ENCODE measurements at places on chromosomes 5 and 9. TPM values are rescaled to one million over a fixed set of nuclear protein-coding genes. Genes with fewer than 3 reads are reported as not detected.

- no peaks in the 10 kb centered on the region for H3K36me3 ChIP-seq
- no peak overlapping the region for H3K4me3 ChIP-seq
- no peak overlapping the region for H3K27ac ChIP-seq
- no peaks in the 10 kb centered on the region for H3K27me3 ChIP-seq
- DNase-seq = no peak
These were observed 498.6 kb upstream of the GRIN3A start for GRCh38 chr9:102237094-102237493.

GRCh38 chr5:112329419-112330090 lies 89.5 kb downstream of the EPB41L4A start:
- H3K27me3 ChIP-seq = peaks cover 14% of the 10 kb centered on the region
- no peak overlapping the region for H3K4me3 ChIP-seq
- H3K27ac ChIP-seq = no peak overlapping the region
- DNase-seq = no peak
- H3K36me3 ChIP-seq = no peaks in the 10 kb centered on the region

GRCh38 chr5:126107381-126107780 lies 315.8 kb upstream of the GRAMD2B start:
- no peak overlapping the region for H3K27ac ChIP-seq
- H3K4me1 ChIP-seq = no peaks in the 10 kb centered on the region
- no peak for DNase-seq
- H3K36me3 ChIP-seq = no peaks in the 10 kb centered on the region
- H3K4me3 ChIP-seq = no peak overlapping the region

- H3K4me1 ChIP-seq = no peaks in the 10 kb centered on the region
- no peaks in the 10 kb centered on the region for H3K36me3 ChIP-seq
These were observed 41.0 kb downstream of the STOM start for GRCh38 chr9:121328876-121329681.

- DNase-seq = no peak
- peaks cover 9% of the 10 kb centered on the region for H3K4me1 ChIP-seq
- no peaks in the 10 kb centered on the region for H3K36me3 ChIP-seq
- no peak overlapping the region for H3K4me3 ChIP-seq
These were observed 167.9 kb downstream of the ARHGEF28 start for GRCh38 chr5:73793911-73794310.

GRCh38 chr5:150778517-150779396 lies at the start of gene SMIM3:
Gene SMIM3 (plus strand): TSS chr5:150778757. CDS start chr5:150795441, 16,684 bp downstream.
- H3K4me1 ChIP-seq = peaks cover 48% of the 10 kb centered on the region
- H3K36me3 ChIP-seq = peaks cover 22% of the 10 kb centered on the region
- peak; percentile 86 for DNase-seq
- H3K27ac ChIP-seq = peak within 1 kb of the TSS; percentile 93

- H3K36me3 ChIP-seq = no peaks in the 10 kb centered on the region
- no peak for DNase-seq
- H3K4me1 ChIP-seq = no peaks in the 10 kb centered on the region
- H3K27ac ChIP-seq = no peak overlapping the region
- H3K27me3 ChIP-seq = peaks cover 4% of the 10 kb centered on the region
- no peak overlapping the region for H3K4me3 ChIP-seq
These were observed 66.8 kb downstream of the PALM2AKAP2 start for GRCh38 chr9:109846776-109847175.

DNA sequence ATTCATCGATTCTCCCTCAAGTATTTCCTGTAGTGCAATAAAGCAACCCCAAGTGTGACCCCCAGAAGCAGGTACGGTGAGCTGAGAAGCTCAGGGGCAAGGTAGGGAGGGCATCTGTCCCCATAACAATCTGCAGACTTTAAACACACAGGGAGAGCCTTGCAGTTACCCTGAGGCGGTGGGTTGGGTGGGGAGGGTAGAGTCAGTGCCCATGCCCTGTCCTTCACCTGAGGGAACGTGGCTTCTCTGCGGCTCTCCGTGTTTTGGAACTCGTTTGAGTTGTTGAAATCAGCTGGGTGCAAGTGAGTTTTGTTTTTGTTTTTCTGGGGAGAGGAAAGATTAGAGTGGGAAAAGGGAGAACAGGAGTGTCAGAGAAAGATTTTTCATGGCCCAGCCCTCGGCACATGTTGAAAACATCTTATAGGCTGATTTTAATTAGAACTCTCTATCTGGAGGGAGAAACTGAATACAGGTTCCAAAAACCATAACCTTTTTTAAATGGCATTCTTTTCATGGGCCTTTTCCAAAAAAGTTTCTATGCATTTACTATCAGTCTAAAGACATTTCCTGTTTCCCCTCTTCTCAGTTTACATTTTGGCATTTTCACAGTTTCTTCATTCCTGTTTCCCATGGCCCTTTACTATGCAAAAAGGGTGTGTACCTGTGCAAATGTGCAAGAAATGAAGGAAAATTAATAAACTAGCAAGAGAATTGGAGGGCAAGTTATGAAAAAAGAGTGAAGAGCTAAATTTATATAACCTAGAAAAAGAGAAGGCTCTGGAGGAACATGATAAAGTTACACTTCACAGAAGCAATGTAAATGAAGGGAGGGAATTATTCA lies 266.5 kb upstream of the VLDLR start:
- no peak overlapping the region for H3K4me3 ChIP-seq
- no peaks in the 10 kb centered on the region for H3K36me3 ChIP-seq
- peaks cover 8% of the 10 kb centered on the region for H3K27me3 ChIP-seq
- H3K4me1 ChIP-seq = no peaks in the 10 kb centered on the region

- H3K36me3 ChIP-seq = peaks cover 12% of the 10 kb centered on the region
- no peak overlapping the region for H3K4me3 ChIP-seq
- peaks cover 2% of the 10 kb centered on the region for H3K4me1 ChIP-seq
- H3K27me3 ChIP-seq = no peaks in the 10 kb centered on the region
- no peak overlapping the region for H3K27ac ChIP-seq
These were observed 46.4 kb downstream of the ERP44 start for GRCh38 chr9:100052375-100052774.

- no peak overlapping the region for H3K27ac ChIP-seq
- no peaks in the 10 kb centered on the region for H3K27me3 ChIP-seq
- DNase-seq = no peak
- H3K4me3 ChIP-seq = no peak overlapping the region
- H3K36me3 ChIP-seq = no peaks in the 10 kb centered on the region
These were observed 58.3 kb upstream of the AKNA start for GRCh38 chr9:114446036-114446435.

- DNase-seq = no peak
- no peaks in the 10 kb centered on the region for H3K4me1 ChIP-seq
- no peak overlapping the region for H3K27ac ChIP-seq
- H3K27me3 ChIP-seq = peaks cover 44% of the 10 kb centered on the region
These were observed 129.5 kb downstream of the FOXD1 start for GRCh38 chr5:73319036-73319435.

GRCh38 chr9:6302417-6302816 lies 25.8 kb upstream of the TPD52L3 start:
- no peaks in the 10 kb centered on the region for H3K27me3 ChIP-seq
- H3K36me3 ChIP-seq = no peaks in the 10 kb centered on the region
- H3K4me1 ChIP-seq = no peaks in the 10 kb centered on the region
- no peak overlapping the region for H3K4me3 ChIP-seq
- H3K27ac ChIP-seq = no peak overlapping the region
- no peak for DNase-seq

DNA sequence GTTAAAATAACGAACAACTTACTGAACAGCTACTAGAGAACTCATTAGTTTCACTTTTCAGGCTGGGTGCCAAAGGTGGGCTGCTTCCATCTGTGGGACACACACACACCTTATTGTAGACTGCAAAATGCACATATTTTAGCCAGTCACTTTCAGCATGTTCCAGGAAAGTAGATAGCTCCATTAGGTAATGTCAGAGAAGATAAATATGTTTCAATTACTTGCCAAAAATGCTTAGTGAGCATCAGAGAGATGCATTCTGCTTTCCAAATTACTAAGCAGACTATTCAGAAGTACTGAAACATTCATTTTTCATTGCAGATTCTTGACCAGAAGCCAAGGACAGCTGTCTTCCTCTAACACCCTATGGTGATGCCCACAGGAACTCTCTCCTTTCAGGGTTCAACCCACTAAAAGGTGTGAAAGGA lies 56.2 kb upstream of the APC start:
- no peaks in the 10 kb centered on the region for H3K36me3 ChIP-seq
- H3K27me3 ChIP-seq = peaks cover 20% of the 10 kb centered on the region
- H3K4me1 ChIP-seq = no peaks in the 10 kb centered on the region
- no peak overlapping the region for H3K4me3 ChIP-seq

DNA sequence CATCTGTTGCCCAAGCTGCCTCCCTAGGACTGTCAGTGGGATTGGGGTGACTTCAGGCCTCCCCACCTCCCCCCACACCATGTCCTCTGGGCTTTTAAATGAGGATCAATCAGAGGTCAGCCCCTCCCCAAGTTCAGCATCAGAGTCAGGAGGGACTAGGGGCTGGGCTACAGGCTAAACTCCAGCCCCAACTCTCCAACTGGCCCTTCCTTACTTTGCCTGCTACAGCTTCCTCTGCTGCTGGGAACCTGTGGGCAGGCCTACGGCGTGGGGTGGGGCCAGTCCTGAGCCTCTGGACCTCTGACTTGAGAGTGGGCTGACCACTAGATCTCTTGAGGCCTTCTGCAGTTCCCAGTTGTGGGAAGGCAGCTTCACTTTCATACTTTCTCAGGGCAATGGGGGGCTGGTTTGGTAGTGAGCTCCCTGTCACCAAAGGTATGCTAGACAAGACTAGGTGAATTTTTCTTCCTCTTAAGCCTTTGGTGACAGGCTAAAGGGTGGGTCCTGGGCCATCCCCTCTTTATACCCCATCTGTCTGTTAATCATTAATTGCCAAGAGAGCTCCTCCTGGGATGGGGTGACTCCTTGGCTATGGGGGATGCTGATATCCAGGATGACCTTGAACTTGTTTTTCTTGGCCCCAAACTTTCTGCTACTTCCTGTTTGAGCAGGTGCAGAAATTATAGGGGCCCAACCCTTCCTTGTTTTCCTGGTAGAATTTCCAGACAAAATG lies 10.8 kb upstream of the DAB2IP start:
- no peaks in the 10 kb centered on the region for H3K4me1 ChIP-seq
- H3K36me3 ChIP-seq = no peaks in the 10 kb centered on the region
- no peak for DNase-seq
- H3K4me3 ChIP-seq = no peak overlapping the region

DNA sequence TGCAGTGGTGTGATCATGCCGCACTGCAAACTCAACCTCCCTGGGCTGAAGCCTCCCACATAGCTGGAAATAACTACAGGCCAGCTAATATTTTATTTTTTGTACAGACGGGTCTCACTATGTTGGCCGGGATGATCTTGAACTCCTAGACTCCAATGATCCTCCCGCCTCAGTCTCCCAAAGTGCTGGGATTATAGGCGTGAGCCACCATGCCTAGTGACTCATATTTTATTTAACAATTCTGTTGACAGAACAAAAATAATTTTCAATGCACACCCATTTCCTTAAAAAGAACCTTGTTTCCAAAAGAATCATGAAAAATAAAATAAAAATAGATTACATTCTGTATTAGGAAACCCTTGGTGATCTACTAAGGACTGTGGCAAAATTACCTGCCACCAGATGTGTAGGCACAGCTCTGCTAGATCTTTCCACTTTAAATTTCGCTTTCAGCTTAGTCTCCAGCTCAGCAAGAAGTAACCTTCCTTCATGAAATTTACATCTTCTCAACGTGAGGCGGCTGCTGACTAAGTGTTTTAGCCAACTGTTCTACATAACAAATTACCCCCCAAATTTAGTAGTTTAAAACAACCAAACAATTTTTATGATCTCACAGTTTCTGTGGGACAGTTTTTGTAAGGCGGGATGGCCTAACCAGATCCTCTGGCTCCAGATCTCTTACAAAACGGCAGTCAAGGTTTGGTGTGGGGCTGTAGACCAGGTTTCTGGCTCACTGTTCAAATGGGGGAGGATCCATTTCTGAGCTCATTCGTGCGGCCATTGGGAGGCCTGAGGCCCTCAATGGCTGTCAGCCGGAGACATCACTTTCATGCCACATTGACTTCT lies 32.6 kb upstream of the GOLPH3 start:
- H3K27ac ChIP-seq = peak overlapping the region; percentile 27

GRCh38 chr5:119395080-119395836 lies 39.4 kb downstream of the TNFAIP8 start:
- peaks cover 57% of the 10 kb centered on the region for H3K36me3 ChIP-seq
- H3K27ac ChIP-seq = peak overlapping the region; percentile 89
- no peak for DNase-seq
- H3K27me3 ChIP-seq = no peaks in the 10 kb centered on the region
- peak overlapping the region; percentile 1 for H3K4me3 ChIP-seq

DNA sequence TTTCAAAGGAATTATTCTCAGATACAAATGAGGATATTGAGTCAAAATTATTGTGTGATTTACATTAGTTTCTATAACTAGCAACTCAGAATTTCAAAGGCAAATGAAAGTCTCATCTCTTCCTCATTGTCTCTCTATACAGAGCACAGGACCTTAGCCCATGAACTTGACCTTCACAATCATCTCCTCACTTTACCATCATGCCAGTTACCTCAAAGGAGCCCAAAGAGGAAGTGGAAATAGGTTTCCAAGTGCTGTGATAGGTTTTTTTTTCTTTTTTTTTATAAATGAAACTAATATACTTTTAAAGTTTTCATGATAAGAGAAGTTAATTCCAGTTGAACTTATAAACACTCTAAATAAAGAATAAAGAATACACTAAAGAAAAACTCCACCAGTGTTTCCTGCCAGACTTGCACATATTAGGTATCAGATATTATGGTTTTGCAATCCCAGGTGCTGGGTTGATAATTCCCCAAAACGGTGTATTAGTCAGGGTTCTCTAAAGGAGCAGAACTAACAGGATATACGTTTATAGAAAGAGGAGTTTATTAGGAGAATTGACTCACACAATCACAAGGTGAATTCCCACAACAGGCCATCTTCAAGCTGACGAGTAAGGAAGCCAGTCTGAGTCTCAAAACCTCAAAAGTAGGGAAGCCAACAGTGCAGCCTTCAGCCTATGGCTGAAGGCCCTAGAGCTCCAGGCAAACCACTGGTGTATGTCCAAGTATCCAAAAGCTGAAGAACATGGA lies 50.1 kb upstream of the ADAMTS16 start:
- H3K4me1 ChIP-seq = no peaks in the 10 kb centered on the region
- no peak overlapping the region for H3K4me3 ChIP-seq
- H3K27ac ChIP-seq = no peak overlapping the region
- H3K36me3 ChIP-seq = no peaks in the 10 kb centered on the region

GRCh38 chr5:57696825-57697570 lies 214.4 kb upstream of the ACTBL2 start:
- no peaks in the 10 kb centered on the region for H3K36me3 ChIP-seq
- H3K27me3 ChIP-seq = no peaks in the 10 kb centered on the region
- no peak for DNase-seq
- H3K4me1 ChIP-seq = no peaks in the 10 kb centered on the region
- H3K27ac ChIP-seq = no peak overlapping the region

DNA sequence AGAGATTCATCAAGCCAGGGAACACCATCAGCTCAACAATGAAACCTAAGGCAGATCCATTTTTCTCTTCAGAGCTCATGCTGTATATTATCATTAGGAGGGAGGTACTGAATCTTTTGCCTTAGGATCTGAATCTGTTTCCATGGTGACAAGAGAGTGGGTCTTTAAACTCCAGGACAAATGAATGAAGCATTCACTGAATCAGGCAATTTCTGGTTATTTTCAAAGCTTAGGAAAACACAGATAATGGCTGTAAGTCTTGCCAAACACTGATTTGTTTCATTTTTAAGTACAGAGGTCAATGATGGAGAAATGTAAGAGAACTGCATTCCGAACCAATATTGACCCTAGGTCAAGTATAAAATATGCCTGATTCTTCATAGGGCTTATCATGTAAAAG lies 84.9 kb downstream of the GNA14 start:
- H3K4me3 ChIP-seq = no peak overlapping the region
- peaks cover 13% of the 10 kb centered on the region for H3K27me3 ChIP-seq
- peaks cover 7% of the 10 kb centered on the region for H3K4me1 ChIP-seq

Gene CLIC3
- not detected for total RNA-seq

Gene NRARP
- total RNA-seq = 2.2 TPM

Gene CDH12
- total RNA-seq = not detected

Gene AJM1
- total RNA-seq = 2.0 TPM

Gene BARHL1
- not detected for total RNA-seq

Gene FGF1
- not detected for total RNA-seq

Gene IL13
- 0.24 TPM for total RNA-seq

Gene WDR55
- 19.8 TPM for total RNA-seq
